CD4-positive, alpha-beta memory T cell (primary cell): ENCODE measurements at places on chromosomes 1 and 21. TPM values are rescaled to one million over a fixed set of nuclear protein-coding genes. Genes with fewer than 3 reads are reported as not detected.

DNA sequence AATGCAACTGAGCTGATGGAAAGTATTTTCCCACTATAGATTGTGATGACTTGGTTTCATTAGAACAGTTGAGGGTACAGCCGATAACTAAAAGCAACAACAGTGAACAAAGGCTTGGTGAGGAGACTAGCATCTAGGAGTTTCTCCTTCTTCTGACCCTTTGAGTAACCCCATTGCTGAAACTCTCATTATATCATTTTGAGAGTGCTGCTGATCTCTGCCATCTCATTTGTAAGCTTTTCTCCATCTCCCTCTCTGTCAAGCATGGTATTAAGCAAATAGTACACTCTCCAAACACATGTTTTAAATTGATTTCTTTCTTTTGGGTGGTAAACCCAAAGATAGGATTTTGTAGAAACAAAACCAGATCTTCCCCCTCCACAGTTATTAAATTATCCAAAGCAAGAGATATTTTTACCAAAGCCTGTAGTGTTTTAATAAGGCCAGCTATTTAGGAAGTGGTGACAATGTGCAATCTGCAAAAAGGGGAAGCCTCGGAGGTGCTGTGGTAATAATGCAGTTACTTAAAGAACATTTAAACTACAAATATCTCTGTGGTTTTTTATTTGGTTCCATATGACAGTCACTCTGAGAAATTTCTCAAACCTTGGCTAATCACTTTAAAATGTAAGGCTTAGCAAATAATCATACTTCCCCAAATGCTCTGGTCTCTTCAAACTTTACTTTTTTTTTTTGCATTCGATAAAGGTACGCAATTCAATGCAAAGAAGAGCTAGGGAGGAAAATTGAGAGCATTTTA, 287.5 kb downstream of the HLX start:
- H3K4me3 ChIP-seq = no peak overlapping the region
- H3K36me3 ChIP-seq = no peaks in the 10 kb centered on the region
- H3K27ac ChIP-seq = no peak overlapping the region
- no peak for DNase-seq

GRCh38 chr1:114854693-114855320, at the start of gene SYCP1:
Gene SYCP1 (plus strand): TSS chr1:114854863. CDS start chr1:114855465, 602 bp downstream.
- no peak for DNase-seq
- peaks cover 9% of the 10 kb centered on the region for H3K27me3 ChIP-seq
- no peaks in the 10 kb centered on the region for H3K36me3 ChIP-seq
- H3K4me3 ChIP-seq = no peak within 1 kb of the TSS

DNA sequence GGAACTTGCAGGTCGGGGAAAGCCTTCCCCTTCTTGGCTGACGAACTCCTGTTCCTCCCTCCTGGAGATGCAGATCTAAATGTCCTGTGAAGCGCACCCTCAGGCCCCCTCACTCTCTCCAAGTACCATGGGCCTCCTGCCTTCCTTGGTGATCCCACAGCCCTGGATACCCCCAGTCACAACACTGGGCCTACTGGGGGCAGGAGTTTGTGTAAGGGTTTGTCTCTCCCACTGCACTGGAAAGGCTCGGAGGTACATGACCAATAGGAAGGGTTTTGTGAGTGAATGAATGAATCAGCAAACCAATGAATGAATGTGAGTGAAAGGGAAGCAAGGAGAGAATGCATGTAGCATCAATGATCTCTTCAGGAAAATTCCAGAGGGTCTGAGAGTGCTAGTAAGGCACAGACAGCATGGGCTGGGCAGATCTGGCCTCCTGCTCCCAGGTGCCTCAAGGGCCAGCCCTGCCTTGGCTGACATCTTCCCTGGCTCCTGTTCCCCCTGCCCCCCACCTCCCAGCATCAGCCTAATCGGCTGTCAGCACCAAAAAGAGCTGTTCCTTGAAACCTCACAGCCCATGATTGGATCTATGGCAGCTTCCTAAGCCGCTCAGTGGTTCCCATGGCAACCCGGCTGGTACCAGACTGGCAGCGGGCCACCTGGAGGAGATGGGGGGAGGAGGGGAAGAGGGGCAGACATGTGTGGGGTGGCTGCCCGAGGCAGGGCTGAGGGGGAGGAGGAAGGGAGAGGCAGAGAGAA, 95.8 kb downstream of the VWA5B1 start:
- H3K4me3 ChIP-seq = no peak overlapping the region
- H3K27me3 ChIP-seq = no peaks in the 10 kb centered on the region
- DNase-seq = no peak
- no peaks in the 10 kb centered on the region for H3K36me3 ChIP-seq
- H3K27ac ChIP-seq = no peak overlapping the region

DNA sequence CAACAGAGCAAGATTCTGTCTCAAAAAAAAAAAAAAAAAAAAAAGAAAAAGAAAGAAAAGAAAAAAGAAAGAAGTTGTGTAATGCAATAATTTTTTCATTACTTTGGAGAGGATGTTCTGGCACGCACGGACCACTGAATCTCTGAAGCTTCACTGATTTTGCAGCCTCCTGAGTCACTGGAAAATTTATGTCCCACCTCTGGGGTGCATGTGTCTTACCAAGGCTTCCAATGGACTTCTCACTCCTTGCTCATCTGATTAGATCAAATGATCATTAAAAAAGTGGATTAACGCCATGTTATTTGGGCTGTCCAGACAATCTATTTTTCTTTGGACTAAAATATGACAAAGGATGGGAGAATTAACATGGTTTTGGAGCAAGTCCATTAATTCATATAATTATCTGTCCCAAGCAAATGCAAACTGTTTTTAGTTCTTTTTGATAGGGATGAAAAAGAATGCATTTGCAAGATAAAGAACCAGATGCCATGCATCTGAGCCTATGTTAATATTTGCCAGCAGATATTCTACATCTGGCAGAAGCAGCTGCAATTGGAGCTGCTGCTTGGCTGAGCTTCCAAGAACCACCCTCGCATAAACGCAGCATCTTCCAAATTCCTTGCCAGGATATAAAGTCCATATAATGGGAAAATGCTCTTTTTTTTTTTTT, 10.1 kb upstream of the MAP1LC3C start:
- H3K27me3 ChIP-seq = no peaks in the 10 kb centered on the region
- H3K4me1 ChIP-seq = no peaks in the 10 kb centered on the region
- H3K27ac ChIP-seq = no peak overlapping the region
- H3K4me3 ChIP-seq = no peak overlapping the region

DNA sequence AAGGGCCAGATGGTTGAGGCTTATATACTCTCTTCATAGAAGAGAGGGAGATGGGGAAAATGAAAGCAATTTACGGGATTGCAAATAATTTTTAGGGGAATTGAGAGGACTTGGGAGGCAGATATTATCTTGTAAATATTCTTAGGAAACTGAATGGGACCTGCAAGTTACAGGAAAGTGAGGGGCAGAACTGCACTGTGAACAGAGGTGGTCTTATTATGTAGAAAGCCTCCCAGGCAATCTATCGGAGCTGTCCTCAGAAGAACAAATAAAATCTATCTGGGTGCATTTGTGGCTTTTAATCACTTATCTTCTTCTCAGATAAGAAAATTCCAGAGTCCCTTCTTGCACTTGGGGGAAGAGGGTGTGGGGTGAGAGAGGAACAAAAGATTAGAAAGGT, 223.5 kb downstream of the RHOU start:
- no peaks in the 10 kb centered on the region for H3K36me3 ChIP-seq
- no peak overlapping the region for H3K4me3 ChIP-seq
- DNase-seq = no peak
- H3K27ac ChIP-seq = no peak overlapping the region
- no peaks in the 10 kb centered on the region for H3K4me1 ChIP-seq

The HES2 gene
- total RNA-seq = not detected
